NT2/D1 (cell line): ENCODE measurements at places on chromosomes 2 and 18.
A peak's percentile ranks its signal among the peaks of the same experiment; 100 is the strongest.

DNA sequence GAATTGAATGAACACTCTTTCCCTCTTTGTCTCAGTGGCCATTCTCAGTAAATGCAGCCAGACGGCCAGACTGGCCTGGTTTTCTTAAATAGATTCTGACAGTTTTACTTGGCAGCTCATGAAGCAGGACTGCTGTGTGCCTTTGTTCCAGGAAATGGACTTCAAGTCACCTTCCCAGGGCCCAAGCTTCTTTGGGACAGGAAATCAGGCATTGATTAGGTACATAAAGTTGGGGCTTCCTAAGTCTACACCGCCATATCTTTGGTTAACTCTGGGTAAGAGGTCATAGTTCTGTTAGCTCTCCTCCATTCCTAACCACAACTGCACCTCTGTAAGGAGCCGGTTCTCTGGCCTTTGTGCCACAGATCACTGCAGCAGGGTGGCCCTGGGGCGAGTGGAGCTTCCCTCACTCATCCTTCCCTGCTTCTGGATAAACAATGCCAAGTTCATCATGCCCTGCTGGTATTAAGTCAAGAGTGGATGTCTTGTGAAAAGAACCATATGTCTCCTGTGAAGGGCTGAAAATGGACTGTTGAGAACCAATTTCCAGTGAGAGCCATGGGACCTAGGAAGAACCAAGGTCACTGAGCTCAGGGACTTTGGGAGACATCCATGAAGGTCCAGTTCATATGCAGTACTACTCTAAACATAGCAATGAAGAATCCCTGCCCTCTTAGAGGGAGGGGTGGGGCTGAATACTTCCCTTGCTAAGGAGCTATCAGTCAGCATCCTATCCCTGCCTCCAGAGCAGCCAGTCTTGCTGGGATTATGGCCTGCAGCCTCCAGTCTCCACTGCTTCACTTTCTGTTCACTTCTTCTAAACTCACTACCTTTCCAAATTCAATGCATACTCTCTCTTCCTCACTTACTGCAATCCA is 122.6 kb upstream of the XPO1 start:
- DNase-seq: no peak

DNA sequence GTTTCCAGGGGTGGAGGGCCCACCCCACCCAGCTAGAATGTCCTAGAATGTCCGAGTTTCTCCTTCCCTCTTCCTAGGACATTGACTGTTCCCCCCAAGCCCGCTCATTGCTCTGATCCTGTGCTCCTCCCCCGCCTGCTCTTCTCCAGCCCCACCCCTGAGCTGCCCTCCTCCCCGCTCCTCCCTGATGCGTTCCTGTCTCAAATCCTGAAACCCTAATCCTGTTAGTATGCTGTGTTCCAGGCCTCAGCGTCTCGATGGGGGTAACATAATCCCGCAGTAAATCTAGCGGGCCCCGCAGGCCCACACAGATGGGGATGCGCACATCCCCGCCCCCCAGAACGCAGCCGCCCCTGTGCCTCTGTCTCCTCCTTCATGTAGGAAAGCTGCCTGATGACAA is 51.3 kb downstream of the NRP2 start:
- no peak for DNase-seq

DNA sequence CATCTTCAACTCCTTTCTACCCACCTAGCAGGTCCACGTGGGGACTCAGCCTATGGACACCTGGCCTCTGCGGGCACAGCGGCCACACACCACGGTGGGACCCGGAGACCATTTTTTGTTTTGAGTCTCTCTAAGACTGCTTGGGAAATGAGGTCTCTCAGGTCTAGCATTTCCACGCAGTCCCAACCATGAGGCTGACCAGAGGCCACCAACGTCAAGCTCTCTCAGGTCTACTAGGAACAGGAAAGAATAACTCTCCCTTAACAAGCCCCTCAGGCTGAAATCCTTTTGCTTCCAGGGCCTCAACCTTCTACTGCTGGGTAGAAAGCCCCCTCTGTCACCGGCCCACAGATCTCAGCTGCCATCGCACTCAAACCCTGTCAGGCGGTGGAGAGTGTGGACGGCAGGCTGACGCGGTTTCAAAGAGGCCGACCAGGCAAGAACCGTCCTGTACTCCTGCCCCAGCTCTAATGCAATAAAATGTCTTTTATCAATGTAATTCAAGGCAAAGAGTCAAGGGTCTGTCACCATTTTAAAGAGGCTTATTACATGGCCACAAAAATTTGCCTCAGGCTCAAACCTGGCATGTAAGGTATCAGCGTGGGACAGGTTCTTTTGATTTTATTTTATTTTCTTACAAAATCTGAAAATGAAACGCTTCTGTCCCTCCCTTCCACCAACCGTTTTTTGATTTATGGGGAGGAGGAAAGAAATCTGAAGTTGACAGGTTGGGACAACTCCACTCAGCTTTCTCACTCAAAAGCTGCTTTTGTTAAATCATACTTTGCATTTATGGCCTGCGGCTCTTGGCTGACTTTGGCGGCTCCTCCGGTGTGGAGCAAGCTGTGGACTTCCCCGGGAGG is 74.0 kb downstream of the BCL11A start:
- no peak for DNase-seq

- no peak for DNase-seq
These were observed 119.5 kb downstream of the LIPG start for GRCh38 chr18:49681387-49681786.

DNA sequence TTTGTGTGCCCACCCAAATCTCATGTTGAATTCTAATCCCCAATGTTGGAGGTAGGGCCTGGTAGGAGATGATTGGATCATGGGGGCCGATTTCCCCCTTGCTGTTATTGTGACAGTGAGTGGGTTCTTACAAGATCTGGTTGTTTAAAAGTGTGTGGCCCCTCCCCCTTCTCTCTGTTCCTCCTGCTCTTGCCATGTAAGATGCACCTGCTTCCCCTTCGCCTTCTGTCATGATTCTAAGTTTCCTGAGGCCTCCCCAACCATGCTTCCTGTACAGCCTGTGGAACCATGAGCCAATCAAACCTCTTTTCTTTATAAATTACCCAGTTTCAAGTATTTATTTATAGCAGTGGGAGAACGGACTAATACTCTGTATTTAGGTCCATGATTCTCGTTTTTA is 588.1 kb downstream of the DCDC2C start:
- no peak for DNase-seq

- DNase-seq: no peak
These were observed 80.8 kb upstream of the ACSL3 start for GRCh38 chr2:222780051-222780450.

GRCh38 chr2:42493468-42494354 is at the start of gene KCNG3:
KCNG3 (minus strand) TSS chr2:42493982; CDS start chr2:42493501, 481 bp downstream.
- peak; percentile 81 for DNase-seq

DNA sequence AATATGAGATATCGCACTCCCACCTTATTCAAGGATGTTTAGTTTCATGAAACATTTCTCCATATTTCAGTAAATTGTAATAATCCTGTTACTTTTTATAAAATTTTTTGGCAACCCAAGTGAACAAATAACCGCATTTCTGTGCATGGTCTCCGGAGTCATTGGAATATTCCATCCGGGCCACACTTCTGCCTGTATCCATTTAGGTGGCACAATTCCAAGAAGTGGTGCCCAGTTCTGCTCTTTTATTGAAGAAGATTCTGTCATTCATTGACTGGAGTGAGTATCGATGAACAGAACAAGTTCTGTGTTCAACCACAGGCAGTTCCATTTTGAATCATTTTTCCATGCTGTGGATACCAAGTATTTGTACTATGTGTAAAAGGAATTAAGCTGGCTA is 26.6 kb upstream of the ICOS start:
- no peak for DNase-seq

GRCh38 chr2:74708883-74709282 is 54.8 kb downstream of the SEMA4F start:
- no peak for DNase-seq
